ENCODE measurements at places on chromosomes 2 and 18. TPM values are rescaled to one million over a fixed set of nuclear protein-coding genes. Genes with fewer than 3 reads are reported as not detected.

Gene CABYR
- 1.2 TPM for total RNA-seq

- DNase-seq = no peak
These were observed 49.0 kb downstream of the SDC1 start for GRCh38 chr2:20175931-20176330.

DNA sequence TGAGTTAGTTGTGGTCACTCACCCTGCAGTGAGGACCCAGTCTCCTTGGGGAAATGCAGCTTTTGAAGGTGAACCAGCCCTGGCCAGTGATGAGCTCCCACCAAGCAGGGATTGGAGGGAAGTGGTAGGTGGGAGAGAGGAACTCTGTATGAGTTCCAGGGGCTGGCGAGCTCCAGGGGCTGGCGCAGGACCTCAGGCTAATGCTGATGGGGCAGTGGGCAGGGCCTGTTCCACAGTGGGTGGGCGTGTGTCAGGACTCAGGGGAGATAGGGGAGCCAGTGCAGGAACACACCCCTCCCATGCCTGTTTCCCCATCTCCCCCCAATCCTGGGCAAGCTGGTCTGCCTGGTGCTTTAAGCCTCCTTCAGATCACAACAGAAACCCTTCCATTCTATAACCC lies 208.4 kb downstream of the DYSF start:
- DNase-seq = no peak

- no peak for DNase-seq
These were observed 59.9 kb upstream of the LRPPRC start for GRCh38 chr2:44055664-44056063.

- DNase-seq = no peak
These were observed 81.7 kb downstream of the COL4A4 start for GRCh38 chr2:227082286-227082685.

Data from activated CD8-positive, alpha-beta memory T cell treated with anti-CD3 and anti-CD28 coated beads, Interleukin-2, amount 10 ng/mL, durations not matched to agents 7 days and 5 days (primary cell).